ENCODE measurements at places on chromosomes 3 and 15.

- no peak for DNase-seq
Observed at GRCh38 chr3:123383091-123384053, 65.5 kb downstream of the ADCY5 start.

- DNase-seq, result no peak
Observed at GRCh38 chr3:158769952-158770740, 31.7 kb upstream of the MFSD1 start.

DNA sequence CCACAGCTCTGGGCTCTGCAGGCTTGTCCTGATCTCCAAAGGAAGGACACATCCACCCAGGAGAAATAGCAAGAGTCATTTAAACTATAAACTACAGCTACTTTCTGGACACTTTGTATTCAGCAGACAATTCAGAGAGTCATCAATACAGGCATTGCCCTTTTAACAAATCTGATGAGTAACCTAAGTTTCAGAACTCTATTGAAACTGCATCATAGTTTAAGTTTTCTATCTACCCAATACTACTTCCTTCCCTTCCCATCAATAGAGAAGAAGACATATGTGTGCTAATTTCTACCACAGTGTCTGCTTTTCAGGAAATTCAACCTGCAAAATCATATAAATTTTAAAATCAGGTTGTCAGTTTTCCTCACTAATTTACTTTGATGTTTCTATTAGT lies 736.5 kb downstream of the IGSF11 start:
- no peak for DNase-seq

DNA sequence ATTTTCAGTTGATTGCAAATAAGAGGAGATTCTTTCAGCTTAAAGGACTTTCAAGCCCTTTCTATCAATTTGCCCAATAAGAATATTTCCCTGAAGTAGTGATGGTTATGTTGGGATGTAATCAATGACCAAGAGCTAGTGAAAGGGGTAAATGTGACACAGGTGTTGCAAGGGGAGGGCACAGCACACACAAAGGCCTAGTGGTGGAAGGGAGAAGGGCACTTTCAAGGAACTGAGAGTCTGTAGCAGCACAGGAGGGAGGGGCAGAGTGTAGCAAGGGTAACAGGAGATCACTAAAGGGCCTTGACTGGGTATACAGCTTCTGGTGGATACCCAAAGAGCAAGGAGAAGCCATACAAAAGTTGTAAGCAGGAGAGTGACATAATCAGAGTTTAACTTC lies 217.8 kb upstream of the ARHGEF26 start:
- no peak for DNase-seq

GRCh38 chr15:36361351-36361870 lies 218.0 kb upstream of the CDIN1 start:
- DNase-seq, result no peak

GRCh38 chr3:146166415-146166821 lies 5.4 kb upstream of the PLOD2 start:
- DNase-seq, result no peak

DNA sequence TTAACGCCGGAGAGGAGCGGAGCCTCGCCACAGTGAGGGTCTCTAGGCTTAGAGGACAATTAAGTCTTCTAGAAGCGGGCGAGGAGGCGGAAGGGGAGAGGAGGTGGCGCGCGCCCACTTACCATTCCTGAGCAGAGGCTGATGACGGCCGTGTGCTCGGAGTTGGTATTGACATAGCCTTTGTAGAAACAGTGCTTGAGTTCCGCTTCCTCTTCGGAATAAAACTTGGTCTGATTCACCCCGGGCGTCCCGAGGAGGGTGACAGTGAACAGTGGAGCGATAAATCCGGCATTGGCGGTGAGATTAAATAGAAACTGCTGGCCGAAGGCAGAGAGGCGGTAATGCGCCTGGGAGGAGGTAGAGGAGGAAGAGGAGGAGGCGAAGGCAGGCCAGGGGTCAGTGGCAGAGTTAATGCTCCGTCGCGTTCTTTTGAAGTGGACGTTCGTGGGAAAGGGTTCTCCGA lies 1.3 kb downstream of the ADAMTS9 start:
- no peak for DNase-seq

- DNase-seq, result no peak
Observed at GRCh38 chr15:93126599-93126998, 37.6 kb upstream of the RGMA start.

DNA sequence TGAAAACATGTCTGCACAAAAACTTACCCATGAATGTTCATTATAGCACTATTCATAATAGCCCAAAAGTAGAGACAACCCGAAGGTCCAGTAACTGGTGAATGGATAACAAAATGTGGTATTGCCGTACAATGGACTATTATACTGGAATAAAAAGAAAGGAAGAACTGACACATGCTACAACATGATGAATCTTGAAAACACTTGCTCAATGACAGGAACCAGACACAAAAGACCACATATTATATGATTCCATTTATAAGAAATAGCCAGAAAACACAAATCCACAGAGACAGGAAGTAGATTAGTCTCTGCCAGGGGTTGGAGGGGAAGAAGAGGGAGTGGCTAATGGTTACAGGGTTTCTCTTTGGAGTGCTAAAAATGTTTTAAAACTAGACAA lies 18.3 kb downstream of the SHC4 start:
- DNase-seq, result no peak

DNA sequence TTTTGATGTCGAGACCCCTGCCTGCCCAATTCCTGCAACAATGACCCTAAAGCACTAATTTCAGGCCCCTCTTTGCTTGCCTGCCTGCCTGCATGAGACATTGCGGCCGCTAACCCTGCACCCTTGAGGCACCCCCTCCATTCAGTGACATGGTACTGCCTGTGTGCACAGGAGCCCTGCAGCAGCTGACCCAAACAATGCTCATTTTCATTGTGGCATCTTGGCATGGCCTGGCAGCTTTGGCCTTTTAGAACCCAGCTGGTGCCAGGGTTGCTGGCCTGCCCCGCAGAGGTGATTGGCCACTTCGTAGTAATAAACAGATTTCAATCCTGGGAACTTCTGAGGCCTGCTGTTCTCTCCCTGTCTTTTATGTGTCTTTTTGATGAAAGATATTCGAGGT lies 33.8 kb downstream of the SLCO3A1 start:
- no peak for DNase-seq

- no peak for DNase-seq
Observed at GRCh38 chr15:29682361-29682760, 139.9 kb downstream of the TJP1 start.

GRCh38 chr15:70357453-70357852 lies 259.7 kb upstream of the TLE3 start:
- DNase-seq, result no peak

DNA sequence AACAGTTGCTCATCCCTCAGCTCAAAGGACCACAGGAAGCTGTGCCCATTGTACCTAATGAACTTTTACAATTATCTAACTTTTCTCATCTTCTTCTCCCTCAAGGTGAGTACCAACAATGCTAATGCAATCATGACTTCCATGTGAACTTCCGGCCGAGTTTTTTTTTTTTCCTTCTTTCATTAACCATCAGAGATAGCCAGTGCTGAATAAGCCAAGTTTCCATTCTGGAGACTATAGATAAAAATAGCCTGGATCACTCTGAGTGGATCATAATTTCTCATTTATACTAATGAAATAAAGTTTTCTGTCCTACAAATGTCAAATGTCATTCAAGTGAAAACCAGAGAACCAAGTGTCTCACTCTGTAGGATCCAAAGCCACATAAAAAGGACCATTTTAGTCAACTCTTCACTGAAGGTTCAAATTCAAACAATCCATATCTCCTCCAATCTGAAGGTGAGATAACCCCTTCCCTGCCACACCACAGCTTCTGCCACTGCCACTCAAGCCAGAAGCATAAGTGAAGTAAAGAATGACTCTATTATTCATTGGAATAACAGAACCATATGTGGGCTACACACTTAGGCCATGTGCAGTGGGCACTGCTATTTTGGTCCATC lies 5.5 kb downstream of the SUMF1 start:
- DNase-seq, result no peak

DNA sequence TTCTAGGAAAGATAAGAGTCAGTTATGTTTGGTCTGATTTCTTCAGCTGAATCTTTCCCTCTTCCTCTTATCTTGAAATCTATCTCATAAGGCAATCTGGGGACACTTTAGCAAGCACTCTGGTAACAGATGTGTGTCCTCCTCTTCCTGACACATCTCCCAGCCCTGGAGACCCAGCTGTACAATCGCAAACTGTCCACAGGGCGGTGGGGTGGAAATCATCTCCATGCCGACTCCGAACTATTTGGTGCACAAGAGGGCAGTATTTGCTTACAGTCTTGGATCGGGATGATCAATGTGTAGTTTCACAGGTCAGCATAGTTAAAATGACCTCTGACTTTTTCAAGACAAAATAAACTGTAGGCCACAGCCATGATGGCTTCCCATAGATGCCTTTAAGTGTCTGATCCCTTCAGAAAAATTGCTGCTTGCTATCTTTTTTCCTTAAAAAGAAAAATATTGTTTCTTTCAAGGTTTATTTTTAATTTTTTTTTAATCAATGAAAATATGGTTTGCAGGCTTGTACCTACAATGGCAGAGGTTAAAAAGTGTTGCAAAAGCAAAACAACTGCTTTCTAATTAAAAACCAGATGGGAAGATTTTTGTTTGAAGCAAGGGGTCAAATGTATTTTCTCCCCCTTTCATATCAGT lies 17.7 kb downstream of the EEFSEC start:
- DNase-seq, result peak; percentile 70

- peak; percentile 57 for DNase-seq
Observed at GRCh38 chr3:184524981-184525336, 36.6 kb upstream of the EPHB3 start.

DNA sequence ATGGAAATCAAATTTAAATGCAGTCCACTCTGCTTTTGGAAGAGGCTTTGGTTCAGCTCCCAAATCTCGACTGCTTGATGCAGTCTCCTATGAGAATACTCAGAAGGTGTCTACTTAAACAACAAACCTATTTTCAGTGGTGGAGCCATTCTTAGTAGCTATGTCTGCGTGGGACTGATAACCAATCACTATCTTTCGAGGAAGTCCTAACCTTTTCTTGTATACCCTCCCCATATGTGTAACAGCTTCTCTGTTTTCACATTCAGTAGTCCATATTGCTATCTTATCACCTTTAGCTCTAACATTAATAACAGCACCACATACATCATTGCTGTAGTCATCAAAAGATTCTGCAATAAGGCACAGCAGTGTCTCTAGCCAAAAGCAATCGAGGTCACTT lies 333.0 kb upstream of the ATP11B start:
- no peak for DNase-seq

DNA sequence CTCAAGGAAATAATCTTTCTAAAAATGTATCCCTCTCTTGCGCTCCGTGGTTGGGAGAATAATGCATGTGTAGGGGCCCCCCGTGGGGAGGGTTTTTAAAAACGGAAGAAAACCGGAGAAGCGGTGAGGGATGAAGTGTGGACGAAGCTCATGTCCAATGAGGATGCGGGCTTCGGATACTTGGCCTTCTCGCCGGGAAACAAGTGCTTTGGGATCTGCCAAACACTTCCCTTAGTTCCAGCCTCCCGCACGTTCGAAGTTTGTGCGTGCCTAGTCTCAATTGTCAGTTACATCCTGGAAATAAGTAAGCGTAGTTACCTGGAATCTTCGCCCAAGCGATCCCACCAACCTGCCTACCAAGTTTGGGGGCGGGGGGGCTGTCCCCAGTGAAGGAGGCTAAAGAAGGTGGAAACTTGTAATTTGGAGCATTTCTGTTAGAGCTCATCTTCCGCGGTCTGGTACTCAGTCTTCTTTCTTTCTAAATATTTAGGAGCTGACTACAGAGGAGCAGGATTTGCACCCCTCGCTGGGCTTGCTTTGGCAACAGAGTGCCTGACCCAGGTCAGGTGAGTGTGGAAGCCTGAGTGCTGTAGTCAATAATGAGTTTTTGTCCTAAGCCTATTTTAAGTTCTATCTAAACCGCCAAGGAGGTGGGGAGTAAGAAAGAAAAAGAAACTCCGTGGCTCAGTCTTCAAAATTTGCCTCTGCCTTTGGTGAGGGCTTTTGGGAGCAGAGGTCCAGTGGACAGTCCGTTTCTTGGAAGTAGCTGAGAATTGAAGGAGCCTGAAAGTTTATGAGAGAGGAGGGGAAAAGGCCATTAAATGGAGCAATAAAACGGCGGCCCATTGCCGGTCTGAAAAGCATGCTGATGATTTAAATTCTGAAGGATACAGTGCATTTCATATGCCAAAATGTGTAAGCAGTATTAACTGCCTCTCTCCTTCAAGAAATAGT lies 1.1 kb downstream of the ITPR1 start:
- peak; percentile 47 for DNase-seq

- peak; percentile 92 for DNase-seq
Observed at GRCh38 chr3:14431452-14431916, 29.1 kb downstream of the SLC6A6 start.

- DNase-seq, result no peak
Observed at GRCh38 chr3:42351207-42351606, 59.2 kb downstream of the LYZL4 start.

Data from AML-193 (cell line).